ENCODE measurements at places on chromosomes 7 and 10. TPM values are rescaled to one million over a fixed set of nuclear protein-coding genes. Genes with fewer than 3 reads are reported as not detected.

HECW1 gene
- 12.7 TPM for total RNA-seq

MYO1G gene
- total RNA-seq = 0.14 TPM

ZNF25 gene
- 1.9 TPM for total RNA-seq

PALD1 gene
- 8.0 TPM for total RNA-seq

MMP21 gene
- not detected for total RNA-seq

TIMM23 gene
- total RNA-seq = 154 TPM

UNCX gene
- not detected for total RNA-seq

VAX1 gene
- 1.7 TPM for total RNA-seq

DYNC1I1 gene
- 0.13 TPM for total RNA-seq

WEE2 gene
- total RNA-seq = 0.03 TPM

CACNA2D1 gene
- 6.9 TPM for total RNA-seq

TAS2R3 gene
- not detected for total RNA-seq

SPRN gene
- total RNA-seq = 0.25 TPM

PIP gene
- total RNA-seq = 0.18 TPM

BMPER gene
- 6.2 TPM for total RNA-seq

CPA1 gene
- total RNA-seq = not detected

GTPBP10 gene
- 28.6 TPM for total RNA-seq

ZNF511 gene
- total RNA-seq = 67.1 TPM

LFNG gene
- 15.5 TPM for total RNA-seq

ODAD2 gene
- 0.13 TPM for total RNA-seq

SMC3 gene
- 46.4 TPM for total RNA-seq

HOXA4 gene
- 2.7 TPM for total RNA-seq

FAM25C gene
- not detected for total RNA-seq

FAM20C gene
- total RNA-seq = 34.2 TPM

CPED1 gene
- total RNA-seq = not detected

SCART1 gene
- total RNA-seq = 0.47 TPM

TBC1D12 gene
- 5.1 TPM for total RNA-seq

CHST15 gene
- 8.1 TPM for total RNA-seq

HOGA1 gene
- total RNA-seq = 0.76 TPM

MRLN gene
- not detected for total RNA-seq

CYP3A5 gene
- total RNA-seq = 2.5 TPM

LYZL2 gene
- not detected for total RNA-seq

KCNIP2 gene
- total RNA-seq = 1.1 TPM

OR6V1 gene
- not detected for total RNA-seq

AOAH gene
- not detected for total RNA-seq

AGR3 gene
- total RNA-seq = not detected

Measured in A549 treated with CORT108297 at 1 μM for 4 hours (cell line).